ENCODE measurements at places on chromosomes 6 and 20. TPM values are rescaled to one million over a fixed set of nuclear protein-coding genes. Genes with fewer than 3 reads are reported as not detected.

- DNase-seq: no peak
Measured at GRCh38 chr6:108715832-108716231, 132.4 kb upstream of the ARMC2 start.

- peak; percentile 67 for DNase-seq
Measured at GRCh38 chr6:133241086-133241900, at the start of gene EYA4. TSS of gene EYA4 (plus strand) at chr6:133241357. CDS start at chr6:133274781, 33,424 bp downstream.

Gene SLC22A2
- not detected for total RNA-seq

GRCh38 chr20:48193627-48194425 lies 408.5 kb upstream of the SULF2 start:
- DNase-seq: no peak

Gene GLP1R
- 42.5 TPM for total RNA-seq

DNA sequence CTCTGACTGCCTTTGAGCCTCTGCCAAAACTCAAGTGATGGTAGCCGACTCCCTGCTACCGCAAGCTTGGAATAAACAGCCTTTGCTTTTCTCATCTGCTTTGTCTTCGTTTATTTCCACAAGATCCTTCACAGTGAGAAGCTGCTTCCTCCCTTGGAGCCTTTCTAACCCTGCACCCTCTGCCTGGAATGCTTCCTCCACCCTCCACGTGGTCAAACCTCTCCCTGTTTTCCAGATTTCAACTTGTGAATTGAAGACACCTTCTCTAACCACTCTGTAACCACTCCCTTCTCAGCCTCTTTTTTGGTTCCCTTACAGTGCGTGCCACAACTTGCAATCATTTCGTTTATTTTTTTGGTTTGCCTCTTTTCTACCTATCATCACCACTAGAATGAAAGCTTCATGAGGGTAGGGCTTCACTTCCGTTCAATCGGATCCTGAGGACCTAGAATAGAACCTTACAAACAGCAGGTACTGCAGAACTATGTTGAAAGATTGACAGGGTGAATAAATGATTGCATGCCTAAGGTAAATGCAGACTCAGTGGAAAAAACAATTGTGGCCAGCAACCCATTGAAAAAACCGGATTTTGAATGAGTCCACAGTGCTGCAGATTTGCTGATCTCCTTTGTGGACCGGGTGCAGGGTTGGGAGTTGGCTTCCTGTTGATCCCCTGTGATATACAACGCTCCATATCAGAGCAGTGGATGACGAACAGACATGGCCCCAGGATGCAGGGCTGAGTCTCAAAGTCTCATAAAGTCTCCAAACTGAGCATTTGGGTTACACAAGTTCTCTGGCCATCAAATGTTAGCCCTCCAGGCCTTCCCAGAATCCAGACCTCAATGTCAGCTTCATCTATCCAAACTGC lies 51.0 kb upstream of the HIVEP1 start:
- DNase-seq: no peak

Gene LYRM2
- 16.0 TPM for total RNA-seq

All from endothelial cell (in vitro differentiated cells).